Epithelial cell of alveolus of lung (primary cell): ENCODE measurements at places on chromosomes 13 and 19. TPM values are rescaled to one million over a fixed set of nuclear protein-coding genes. Genes with fewer than 3 reads are reported as not detected.

The SULT2A1 gene
- total RNA-seq: not detected in 2 replicates

The KIR2DL1 gene
- not detected in 2 replicates for total RNA-seq

The MUC16 gene
- under 0.01 TPM in 1 of 2 replicates, not detected in the other for total RNA-seq

The SMAD9 gene
- total RNA-seq: 3.4 and 25.6 TPM in 2 replicates

The PLIN5 gene
- total RNA-seq: not detected in 2 replicates

The PROZ gene
- total RNA-seq: not detected in 2 replicates

The BRCA2 gene
- total RNA-seq: 4.1 and 10.2 TPM in 2 replicates

The FXYD1 gene
- 20.4 TPM in 1 of 2 replicates, not detected in the other for total RNA-seq

The F10 gene
- total RNA-seq: 12.8 and 29.5 TPM in 2 replicates

The PDX1 gene
- total RNA-seq: not detected in 2 replicates

The C1QTNF9 gene
- not detected in 2 replicates for total RNA-seq

The NXNL1 gene
- not detected in 2 replicates for total RNA-seq

The GGN gene
- total RNA-seq: 0.72 and 1.4 TPM in 2 replicates

The SYNE4 gene
- total RNA-seq: 0.08 and 1.2 TPM in 2 replicates

The PALM gene
- total RNA-seq: 15.9 and 83.0 TPM in 2 replicates

The FCHO1 gene
- total RNA-seq: 3.0 and 4.3 TPM in 2 replicates

The SLC25A41 gene
- not detected in 2 replicates for total RNA-seq

The TPM4 gene
- total RNA-seq: 925 and 1,202 TPM in 2 replicates

The ARGLU1 gene
- total RNA-seq: 23.0 and 36.2 TPM in 2 replicates

The KLK1 gene
- not detected in 2 replicates for total RNA-seq

The KLK14 gene
- not detected in 2 replicates for total RNA-seq

The C19orf18 gene
- total RNA-seq: not detected in 2 replicates

The PRR22 gene
- 0.13 and 1.4 TPM in 2 replicates for total RNA-seq

The TBC1D4 gene
- total RNA-seq: 6.3 and 12.2 TPM in 2 replicates

The OR7C1 gene
- not detected in 2 replicates for total RNA-seq

The CGB3 gene
- total RNA-seq: 1.3 TPM in 1 of 2 replicates, not detected in the other

The TUBB4A gene
- total RNA-seq: not detected in 2 replicates

The SAE1 gene
- total RNA-seq: 74.9 and 133 TPM in 2 replicates

The MEIOSIN gene
- 0.13 TPM in 1 of 2 replicates, not detected in the other for total RNA-seq

The ZNF443 gene
- total RNA-seq: 1.7 and 2.2 TPM in 2 replicates

The ZNF112 gene
- 2.3 and 4.3 TPM in 2 replicates for total RNA-seq

The CYP2A7 gene
- total RNA-seq: not detected in 2 replicates

The ANKRD24 gene
- 1.4 TPM in 1 of 2 replicates, not detected in the other for total RNA-seq

The GFY gene
- not detected in 2 replicates for total RNA-seq

The XPO4 gene
- 7.9 and 13.1 TPM in 2 replicates for total RNA-seq

The ZNF700 gene
- total RNA-seq: 4.9 and 7.2 TPM in 2 replicates

The ZGLP1 gene
- 0.32 and 0.52 TPM in 2 replicates for total RNA-seq

The KIR3DL2 gene
- not detected in 2 replicates for total RNA-seq

The RNF17 gene
- not detected in 2 replicates for total RNA-seq

The KATNAL1 gene
- total RNA-seq: 13.6 and 15.2 TPM in 2 replicates

The LATS2 gene
- total RNA-seq: 15.5 and 16.2 TPM in 2 replicates

The MEIS3 gene
- total RNA-seq: 23.1 and 35.8 TPM in 2 replicates
